Stimulated activated CD4-positive, alpha-beta T cell treated with anti-CD3 and anti-CD28 coated beads, Interleukin-4, amount 100 ng/mL, for 4 hours (primary cell): ENCODE measurements at places on chromosomes 1 and 21.
A peak's percentile ranks its signal among the peaks of the same experiment; 100 is the strongest.

- no peak for DNase-seq
These were observed 9.0 kb upstream of the KRTAP7-1 start for GRCh38 chr21:30838536-30838935.

- no peak for DNase-seq
These were observed 219.4 kb downstream of the DUSP10 start for GRCh38 chr1:221522529-221522940.

DNA sequence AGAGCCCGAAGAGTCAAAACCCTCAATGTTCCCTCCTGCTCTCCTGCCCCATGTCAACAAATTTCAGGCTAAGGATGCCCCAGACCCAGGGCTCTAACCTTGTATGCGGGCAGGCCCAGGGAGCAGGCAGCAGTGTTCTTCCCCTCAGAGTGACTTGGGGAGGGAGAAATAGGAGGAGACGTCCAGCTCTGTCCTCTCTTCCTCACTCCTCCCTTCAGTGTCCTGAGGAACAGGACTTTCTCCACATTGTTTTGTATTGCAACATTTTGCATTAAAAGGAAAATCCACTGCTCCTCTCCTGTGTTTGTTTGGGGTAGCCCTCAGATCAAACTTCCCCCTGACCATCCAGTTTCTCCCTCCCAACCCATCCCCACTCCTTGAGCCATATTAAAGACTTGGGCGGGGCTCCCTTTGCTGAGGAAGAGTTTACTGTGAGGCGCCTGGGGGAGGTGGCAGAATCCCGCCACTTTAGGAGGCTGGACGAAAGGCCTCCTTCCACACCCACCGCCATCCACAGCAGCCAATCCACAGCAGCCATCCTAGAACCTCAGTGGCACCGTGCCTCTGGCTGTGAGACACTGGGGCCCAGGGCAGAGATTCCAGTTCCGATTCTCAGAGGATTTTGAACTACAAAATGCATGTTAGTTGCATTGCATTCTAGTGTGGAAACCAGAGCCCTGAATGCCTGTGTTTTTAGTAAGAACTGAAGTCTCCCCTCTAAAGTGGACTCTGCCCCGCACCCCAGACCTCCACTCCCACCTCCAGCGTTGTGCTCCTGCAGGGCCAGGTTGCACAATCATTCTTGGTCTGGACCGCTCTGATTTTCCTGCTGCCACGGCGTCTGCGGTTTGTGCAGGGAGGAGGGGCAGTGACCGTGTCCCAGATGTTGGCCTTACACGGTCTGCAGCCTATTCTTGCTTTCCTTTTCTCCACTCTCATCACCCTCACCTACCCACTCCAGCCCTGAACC, 3.0 kb downstream of the OLFML3 start:
- DNase-seq = no peak

GRCh38 chr1:241747992-241748391, 95.9 kb downstream of the WDR64 start:
- DNase-seq = no peak

DNA sequence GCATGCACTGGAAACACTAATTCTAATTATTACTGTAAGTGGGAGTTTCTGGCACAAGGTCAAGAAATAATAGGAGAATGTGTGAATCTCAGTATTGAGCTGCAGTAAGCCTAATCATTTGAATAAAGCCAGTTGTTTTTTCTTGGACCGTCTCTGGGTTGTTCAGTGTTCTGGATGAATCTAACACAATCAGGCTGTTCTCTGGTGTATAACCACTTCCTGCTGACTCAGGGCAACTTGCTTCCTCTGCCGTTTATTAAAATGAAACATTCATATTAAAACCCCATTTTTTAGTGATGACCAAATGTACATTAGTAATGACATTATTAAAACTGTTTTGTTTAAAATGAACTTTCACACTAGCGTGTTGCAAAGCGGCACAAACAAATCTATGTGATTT, 273.1 kb upstream of the SNX7 start:
- DNase-seq = no peak

GRCh38 chr1:109427171-109427467, 871 bp upstream of the PSMA5 start:
- DNase-seq = no peak

DNA sequence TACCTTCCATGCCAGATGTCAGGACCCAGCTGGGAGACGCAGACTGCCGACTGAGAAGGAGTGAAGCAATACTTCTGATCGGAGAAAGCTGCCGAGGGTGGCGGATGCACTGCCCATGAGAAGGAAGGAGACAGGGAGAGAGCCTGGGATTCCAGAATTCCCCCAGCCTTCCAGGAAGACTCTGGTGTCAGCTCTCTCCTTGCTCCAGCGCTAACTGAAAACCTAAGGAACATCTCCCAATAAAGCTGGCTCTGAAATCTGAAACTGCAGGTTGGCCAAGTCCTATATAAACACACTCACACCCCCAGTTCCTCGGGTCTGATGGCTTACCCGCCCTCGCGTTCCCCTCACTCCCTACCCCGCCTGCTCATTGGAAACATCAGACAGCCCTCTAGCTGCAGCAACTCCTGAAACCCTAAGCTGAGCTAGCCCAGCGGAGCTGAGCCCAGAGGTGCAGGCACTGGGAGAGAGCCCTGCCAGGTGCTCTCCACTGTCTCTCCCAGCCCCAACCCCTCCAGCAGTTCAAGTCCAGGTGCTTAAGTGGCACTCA, 52.3 kb downstream of the PLEKHA6 start:
- no peak for DNase-seq

DNA sequence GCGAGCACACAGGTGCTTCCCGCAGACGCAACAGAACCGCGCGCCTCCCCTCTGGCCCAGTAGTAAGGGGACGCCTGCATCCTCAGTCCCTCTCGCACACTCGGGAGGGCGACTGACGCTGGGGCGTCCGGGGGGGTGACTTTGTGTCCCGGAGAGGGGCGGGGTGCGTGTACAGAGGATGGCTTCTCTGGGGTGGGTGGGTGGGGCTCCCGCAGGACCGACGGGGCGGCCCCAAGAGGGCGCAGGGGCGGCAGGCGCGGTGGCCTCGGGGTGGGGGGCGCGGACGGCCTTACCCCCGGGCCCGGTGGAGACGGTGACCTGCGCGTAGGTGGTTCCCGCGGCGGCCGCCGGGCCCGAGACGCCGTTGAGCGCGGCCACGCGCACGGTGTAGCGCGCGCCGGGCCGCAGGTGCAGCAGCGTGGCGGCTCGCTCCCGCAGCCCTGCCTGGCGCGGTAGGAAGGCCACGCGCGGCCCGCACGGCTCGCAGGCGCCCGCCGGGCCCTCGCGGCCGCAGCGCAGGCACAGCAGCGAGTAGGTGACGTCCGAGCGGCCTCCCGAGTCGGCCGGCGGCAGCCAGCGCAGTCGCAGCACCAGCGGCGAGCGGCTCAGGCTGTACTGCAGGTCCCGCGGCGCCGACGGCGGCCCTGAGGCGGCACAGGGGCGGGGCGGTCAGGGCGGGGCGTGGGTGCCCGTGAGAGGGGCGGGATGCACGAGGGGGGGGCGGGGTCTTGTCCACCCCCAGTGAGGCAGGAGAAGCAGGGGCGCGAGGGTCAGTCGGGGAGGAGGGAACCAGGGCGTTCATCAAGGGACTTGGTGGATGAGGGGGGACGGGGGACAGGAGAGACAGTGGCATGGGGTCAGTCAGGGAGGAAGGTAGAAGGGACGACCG, 12.1 kb downstream of the EPHA10 start:
- DNase-seq = no peak

DNA sequence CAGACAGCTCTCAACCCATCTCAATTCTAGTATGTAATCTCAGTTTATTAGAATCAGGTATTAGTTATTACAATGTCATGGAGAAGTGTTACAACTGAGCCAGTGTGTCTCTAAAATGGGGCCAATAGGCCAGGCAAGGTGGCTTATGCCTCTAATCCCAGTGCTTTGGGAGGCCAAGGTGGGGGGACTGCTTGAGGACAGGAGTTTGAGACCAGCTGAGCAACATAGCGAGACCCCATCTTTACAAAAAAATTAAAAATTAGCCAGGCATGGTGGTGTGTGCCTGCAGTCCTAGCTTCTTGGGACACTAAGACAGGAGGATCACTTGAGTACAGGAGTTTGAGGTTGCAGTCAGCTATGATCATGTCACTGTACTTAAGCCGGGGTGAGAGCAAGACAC, 104.9 kb downstream of the BCAR3 start:
- no peak for DNase-seq

- no peak for DNase-seq
These were observed 42.4 kb downstream of the DAB1 start for GRCh38 chr1:57381426-57381825.

- DNase-seq = peak; percentile 39
These were observed 33.3 kb downstream of the LRP8 start for GRCh38 chr1:53294567-53294966.

- DNase-seq = no peak
These were observed 63.5 kb downstream of the ETS2 start for GRCh38 chr21:38869196-38869595.

- no peak for DNase-seq
These were observed 44.7 kb downstream of the TNNT2 start for GRCh38 chr1:201332616-201333335.

- peak; percentile 84 for DNase-seq
These were observed 94.6 kb downstream of the STUM start for GRCh38 chr1:226643177-226643576.

- DNase-seq = peak; percentile 21
These were observed 592 bp downstream of the ZNF692 start for GRCh38 chr1:248858096-248858890.
